ENCODE measurements at places on chromosomes 16 and 17. TPM values are rescaled to one million over a fixed set of nuclear protein-coding genes. Genes with fewer than 3 reads are reported as not detected.

Gene NOL3
- 12.8 TPM for total RNA-seq

Gene LGALS9B
- total RNA-seq: not detected

DNA sequence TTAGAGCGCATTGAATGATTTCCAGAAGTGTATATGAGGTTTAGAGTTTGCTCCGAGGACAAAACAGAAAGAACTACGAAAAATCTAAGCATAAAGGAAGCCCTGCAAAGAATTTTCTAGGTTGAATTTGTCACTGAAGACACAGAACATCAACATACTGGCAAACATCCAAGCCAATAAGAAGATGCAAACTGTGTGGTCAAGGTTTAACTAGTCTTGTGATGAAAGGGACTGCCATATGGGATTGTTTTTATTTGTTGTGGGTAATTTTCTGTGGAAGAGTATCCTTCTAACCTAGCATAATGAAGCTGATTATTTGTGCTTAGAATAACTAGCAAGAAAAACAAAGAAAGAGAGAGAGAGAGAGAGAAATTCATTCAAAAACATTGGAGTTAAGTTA lies 492.0 kb upstream of the ERCC4 start:
- no peaks in the 10 kb centered on the region for H3K36me3 ChIP-seq
- H3K4me1 ChIP-seq: no peaks in the 10 kb centered on the region
- DNase-seq: no peak
- H3K4me3 ChIP-seq: no peak overlapping the region
- H3K27me3 ChIP-seq: no peaks in the 10 kb centered on the region

- peaks cover 14% of the 10 kb centered on the region for H3K4me1 ChIP-seq
- DNase-seq: no peak
- H3K27me3 ChIP-seq: no peaks in the 10 kb centered on the region
Observed at GRCh38 chr17:7467498-7467897, 11.9 kb downstream of the ZBTB4 start.

Gene KRTAP4-3
- not detected for total RNA-seq

DNA sequence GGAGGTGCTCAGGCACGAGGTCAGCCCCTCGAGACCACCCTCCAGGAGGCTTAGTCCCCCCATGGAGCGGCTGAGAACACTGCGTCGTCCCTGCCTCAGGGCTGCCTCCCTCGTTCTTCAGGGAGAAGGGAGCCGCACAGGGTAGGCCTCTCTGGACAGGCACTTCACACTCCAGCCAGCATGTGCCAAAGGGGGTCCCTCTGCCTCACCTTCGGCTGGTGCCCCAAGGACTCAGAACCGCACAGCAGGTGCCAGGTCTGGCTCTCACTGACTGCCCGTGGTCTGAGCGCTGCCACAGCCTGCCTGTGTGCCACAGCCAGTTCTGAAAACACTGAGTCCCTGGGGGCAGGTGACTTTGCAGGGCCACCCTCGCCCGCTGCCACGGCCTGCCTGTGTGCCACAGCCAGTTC lies 7.1 kb downstream of the P2RX5 start:
- H3K4me3 ChIP-seq: no peak overlapping the region
- no peak for DNase-seq
- H3K4me1 ChIP-seq: no peaks in the 10 kb centered on the region
- no peaks in the 10 kb centered on the region for H3K27me3 ChIP-seq
- H3K36me3 ChIP-seq: no peaks in the 10 kb centered on the region
- no peak overlapping the region for H3K27ac ChIP-seq

DNA sequence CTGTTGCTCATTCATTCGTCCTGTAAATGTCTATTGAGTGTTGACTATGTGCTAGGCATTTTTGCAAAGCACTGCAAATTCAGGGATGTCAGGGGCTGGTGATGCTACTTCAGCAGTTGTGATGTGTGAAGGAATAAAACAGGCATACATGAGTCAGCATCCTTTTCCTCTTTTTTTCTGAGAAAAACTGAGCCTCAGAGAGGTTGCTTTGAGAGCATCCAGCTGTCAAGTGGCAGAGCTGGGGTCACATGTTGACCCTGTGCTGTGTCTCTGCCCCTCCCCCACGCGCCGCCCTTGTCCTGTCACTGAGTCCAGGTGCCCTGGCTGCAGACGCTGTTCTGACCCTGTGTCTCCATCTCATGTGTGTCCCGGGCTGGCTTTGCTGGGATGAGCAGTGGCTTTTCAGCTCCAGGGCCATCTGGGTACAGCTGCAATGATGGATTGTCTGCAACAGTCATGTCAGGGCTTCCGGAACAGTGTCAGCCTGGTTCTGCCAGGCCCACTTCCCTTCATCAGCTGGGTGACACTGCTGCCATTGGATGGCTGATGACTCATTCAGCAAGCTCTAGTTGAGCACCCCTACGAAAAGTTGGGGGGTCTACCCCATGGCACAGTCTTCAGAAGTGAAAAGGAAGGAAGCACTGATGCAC lies 14.9 kb downstream of the SEC14L5 start:
- H3K4me1 ChIP-seq: no peaks in the 10 kb centered on the region
- no peak for DNase-seq
- no peak overlapping the region for H3K27ac ChIP-seq
- H3K27me3 ChIP-seq: no peaks in the 10 kb centered on the region
- no peaks in the 10 kb centered on the region for H3K36me3 ChIP-seq

DNA sequence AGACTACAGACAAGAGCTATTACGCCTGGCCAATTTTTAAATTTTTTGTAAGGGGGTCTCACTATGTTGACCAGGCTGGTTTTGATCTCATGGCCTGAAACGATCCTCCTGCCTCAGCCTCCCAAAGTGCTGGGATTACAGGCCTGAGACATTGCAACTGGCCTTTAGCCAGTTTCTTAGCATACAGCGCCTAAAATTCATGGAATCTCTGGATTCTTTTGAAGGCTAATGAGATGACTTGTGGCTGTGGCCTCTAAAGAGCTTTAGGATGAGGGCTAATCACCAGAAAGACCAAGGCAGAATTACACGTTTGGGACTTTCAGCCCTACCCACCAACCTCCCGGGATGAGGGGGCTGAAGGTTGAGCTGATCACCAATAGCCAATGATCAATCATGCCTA lies 34.6 kb downstream of the AKAP10 start:
- no peak overlapping the region for H3K4me3 ChIP-seq
- H3K27ac ChIP-seq: no peak overlapping the region
- no peaks in the 10 kb centered on the region for H3K27me3 ChIP-seq
- H3K4me1 ChIP-seq: peaks cover 3% of the 10 kb centered on the region

Gene NTHL1
- 34.7 TPM for total RNA-seq

Gene SMIM36
- not detected for total RNA-seq

Gene MT3
- total RNA-seq: not detected
